ENCODE measurements at places on chromosomes 7 and 10.

GRCh38 chr10:60597513-60597912 lies 180.8 kb upstream of the CDK1 start:
- DNase-seq: no peak

DNA sequence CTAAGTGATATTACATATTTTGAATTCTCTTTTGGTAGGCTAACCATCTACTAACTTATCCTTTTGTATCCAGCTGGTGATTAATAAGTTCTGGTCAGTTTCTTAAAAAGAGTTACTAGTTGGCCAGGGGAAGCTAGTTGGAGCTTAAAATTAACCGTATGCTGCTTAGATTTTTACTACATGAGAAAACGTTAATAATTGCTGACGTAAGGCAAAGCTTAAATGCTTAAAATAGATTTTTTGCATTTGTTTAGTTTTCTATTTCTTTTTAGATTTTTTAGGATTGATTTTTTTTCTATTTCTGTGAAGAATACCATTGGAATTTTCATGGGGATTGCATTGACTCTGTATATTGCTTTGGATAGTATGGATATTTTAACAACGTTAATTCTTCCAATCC lies 32.6 kb downstream of the CCDC172 start:
- no peak for DNase-seq

DNA sequence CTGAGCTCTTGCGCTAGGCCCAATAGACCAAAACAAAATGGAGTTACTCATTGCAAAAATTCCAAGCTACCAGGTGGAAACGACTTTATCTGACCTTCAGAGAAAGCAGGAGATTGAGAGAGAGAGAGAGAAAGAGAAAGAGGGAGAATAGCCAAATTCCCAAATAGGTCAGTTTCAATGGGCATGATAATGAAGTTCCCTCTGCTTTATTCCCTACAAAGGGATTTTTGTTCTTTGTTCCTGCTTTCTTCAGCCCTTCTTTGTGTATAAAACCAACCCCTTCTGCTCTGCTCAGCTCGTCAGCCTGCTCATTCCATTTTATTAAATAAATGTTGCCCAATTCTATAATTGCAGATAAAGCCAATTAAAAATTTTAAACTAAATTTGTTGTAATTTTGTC lies 45.0 kb upstream of the GPR37 start:
- DNase-seq: no peak

GRCh38 chr10:72095195-72095594 lies 6.8 kb upstream of the SPOCK2 start:
- DNase-seq: no peak

DNA sequence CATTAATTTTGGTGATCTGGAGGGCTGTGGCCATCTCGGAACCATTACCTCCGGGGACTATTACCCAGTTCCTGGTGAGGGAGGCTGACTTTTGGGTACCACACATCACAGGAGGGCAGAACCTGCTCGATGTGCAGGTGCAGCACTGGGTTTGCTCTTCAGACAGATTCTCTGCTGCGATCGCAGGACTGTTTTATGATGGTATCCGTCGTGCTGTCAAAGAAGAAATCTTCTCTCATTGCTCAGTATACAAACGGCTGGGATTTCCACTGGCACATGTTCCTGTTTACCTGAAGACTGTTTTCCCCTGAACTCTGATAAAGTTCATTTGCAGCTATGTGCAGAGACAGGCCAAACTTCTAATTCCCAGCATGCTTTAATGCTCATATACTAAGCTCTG lies 27.2 kb upstream of the SHH start:
- no peak for DNase-seq

GRCh38 chr10:129373718-129374117 lies 93.3 kb upstream of the MGMT start:
- DNase-seq: no peak

GRCh38 chr7:70072220-70072619 lies 473.9 kb downstream of the AUTS2 start:
- peak; percentile 85 for DNase-seq

DNA sequence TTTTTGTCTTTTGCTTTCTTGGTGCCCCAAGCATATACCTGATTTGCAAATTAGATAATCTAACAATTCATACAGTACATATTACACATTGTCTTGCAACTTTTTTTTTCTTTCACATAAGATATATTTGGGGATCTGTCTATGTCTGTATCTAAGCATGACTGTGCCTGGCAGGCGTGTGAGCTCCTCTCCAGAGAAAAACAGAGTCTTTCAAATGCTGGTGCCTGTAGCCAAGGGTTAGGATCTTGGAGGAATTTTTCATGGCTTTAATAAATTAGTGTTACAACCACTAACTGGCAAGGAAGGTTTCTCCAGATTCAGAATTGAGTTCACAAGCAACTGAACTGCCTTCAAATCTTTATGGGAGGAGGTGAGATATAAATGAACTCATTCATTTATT lies 14.8 kb upstream of the SLF2 start:
- DNase-seq: no peak

DNA sequence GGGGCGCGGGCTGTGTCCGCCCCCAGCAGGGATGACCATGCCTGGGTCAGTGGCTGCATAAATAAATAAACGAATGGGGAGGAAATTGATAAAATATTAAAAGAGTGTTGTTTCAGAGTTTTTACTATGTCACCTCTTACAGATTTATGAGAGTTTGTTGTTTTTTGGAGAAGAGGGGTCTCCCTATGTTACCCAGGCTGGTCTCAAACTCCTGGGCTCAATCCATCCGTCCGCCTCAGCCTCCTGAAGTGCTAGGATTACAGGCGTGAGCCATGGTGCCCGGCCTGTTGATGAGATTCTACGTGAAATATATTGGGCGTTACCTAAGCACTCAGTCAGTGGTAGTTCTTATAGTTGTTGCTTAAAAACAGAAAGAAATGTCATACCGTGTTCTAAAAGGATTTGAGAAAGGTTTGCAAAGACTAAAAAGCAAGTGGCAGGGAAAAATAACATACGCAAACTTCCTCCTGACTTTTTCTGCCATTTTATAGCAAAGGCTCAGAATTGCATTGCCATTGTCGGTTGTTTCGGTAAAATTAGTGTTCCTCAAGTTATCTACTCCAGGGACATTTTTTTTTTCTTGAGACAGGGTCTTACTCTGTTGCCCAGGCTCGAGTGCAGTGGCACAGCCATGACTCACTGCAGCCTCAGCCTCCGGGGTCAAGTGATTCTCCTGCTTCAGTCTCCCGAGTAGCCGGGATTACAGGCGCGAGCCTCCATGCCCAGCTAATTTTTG lies 39.5 kb upstream of the FOXK1 start:
- no peak for DNase-seq

DNA sequence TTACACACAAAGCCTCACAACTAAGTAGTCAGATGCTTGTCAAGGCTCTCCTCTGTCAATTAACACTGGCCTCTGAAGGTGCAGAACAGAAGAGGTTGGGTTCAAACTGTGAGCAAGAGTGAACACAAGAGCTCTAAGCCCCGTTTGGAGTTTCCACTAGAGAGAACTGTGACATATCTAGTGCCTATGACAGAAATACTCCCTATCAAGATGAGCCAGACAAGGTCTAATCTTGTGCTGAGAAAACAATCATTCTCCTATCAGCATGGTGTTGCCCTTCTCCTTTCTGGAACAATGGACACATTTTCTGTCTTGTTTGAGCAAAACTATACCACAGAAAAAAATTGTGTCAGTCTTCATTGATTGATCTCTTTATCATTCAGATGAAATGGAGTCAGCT lies 62.4 kb upstream of the CCDC71L start:
- DNase-seq: no peak

GRCh38 chr10:133088179-133088955 lies 643 bp downstream of the ADGRA1 start:
- DNase-seq: no peak

- peak; percentile 21 for DNase-seq
Observed at GRCh38 chr7:44534501-44534900, 6.6 kb downstream of the NPC1L1 start.

- DNase-seq: no peak
Observed at GRCh38 chr10:132946311-132946710, 3.9 kb upstream of the CFAP46 start.

- DNase-seq: no peak
Observed at GRCh38 chr7:27739301-27739908, 557 bp upstream of the TAX1BP1 start.

GRCh38 chr7:132709971-132710567 lies 133.8 kb upstream of the PLXNA4 start:
- DNase-seq: peak; percentile 16

DNA sequence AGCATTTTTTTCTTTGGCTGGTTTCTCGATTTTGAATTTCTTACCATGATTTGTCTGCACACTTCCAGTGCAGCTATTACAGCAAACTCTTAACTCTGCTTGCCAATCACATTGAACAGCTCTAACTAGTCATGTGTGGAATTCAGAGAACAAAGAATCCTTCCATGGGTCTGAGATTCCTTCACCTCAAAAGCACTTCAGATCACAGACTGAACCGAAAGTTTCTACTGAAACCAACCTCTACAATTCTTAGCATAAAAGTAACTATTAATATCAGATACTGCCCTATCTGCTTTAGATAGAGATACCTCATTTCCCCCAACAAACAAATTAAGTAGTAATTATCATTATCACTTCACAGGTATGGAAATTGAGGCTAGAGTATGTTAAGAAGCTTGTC lies 56.5 kb upstream of the SP4 start:
- DNase-seq: no peak

DNA sequence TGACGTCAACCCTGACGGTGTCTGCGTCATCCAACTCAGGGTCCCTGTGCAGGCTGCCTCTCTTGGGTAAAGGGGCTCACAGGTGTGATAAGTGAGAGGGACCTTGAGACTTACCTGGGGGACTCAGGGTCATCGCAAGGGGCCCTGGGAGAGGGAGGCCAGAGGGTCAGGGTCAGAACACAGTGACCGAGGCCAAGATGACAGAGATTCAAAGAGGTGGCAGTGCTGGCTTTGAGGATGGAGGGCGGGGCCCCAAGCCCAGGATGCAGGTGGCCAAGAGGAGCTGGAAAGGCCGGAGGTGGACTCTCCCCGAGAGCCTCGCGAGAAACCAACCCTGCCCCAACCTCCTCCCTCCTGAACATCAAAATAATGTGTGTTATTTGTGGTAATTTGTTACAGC lies 165.2 kb upstream of the PPP2R2D start:
- no peak for DNase-seq

DNA sequence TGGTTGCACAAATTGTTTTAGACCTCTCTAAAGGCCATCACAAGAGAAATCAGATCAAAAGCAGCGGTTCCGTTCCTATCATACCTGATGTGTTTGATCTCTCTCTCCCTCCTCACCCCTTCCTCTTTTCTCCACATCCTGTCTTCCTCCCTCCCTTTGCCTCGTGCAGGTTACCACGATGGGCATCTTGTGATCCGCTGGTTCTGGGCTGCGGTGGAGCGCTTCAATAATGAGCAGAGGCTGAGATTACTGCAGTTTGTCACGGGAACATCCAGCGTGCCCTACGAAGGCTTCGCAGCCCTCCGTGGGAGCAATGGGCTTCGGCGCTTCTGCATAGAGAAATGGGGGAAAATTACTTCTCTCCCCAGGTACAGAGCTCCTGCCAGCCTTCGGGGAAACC lies 28.5 kb upstream of the STK17A start:
- DNase-seq: no peak

Measured in fibroblast of skin of abdomen (primary cell).